Endothelial cell (in vitro differentiated cells): ENCODE measurements at places on chromosomes 12 and 14.

DNA sequence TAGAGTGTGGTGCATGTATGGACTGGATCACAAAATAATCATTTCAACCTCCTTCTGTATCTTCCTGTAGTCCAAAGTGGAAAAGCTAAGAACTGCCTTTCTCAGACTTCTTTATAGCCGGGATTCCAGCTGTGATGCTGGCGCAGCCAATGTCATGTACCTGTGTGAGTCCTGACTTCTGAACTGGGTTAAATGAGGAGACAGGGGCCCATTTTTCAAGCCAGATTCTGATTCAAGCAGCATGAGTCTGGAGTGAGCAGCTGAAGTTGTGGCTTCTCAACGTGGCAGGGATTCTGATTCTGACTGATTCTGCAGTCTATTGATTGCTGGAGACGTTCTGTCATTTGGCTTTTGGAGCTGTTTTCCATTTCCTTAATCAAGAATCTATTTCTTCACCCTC lies 111.2 kb downstream of the ST8SIA1 start:
- DNase-seq, result no peak
- H3K27me3 ChIP-seq, result no peaks in the 10 kb centered on the region

DNA sequence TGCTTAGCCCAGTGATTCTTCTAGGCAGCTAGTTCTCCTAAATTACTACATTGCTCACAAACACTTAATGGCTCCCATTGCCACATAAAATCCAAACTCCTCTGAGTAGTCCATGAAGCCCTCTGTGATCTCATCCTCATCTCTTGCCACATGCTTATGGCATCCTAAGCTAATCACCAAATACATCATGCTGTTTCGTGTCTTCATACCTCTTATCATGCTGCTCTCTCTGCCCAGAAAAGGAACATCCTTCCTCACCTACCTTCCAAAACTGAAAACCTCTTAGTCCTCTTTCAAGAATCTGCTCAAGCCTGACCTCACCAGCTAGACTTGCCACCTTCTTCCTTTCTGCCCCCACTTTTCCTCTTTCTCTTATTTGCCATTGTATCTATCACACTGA lies 108.5 kb downstream of the DUSP6 start:
- H3K36me3 ChIP-seq, result no peaks in the 10 kb centered on the region
- H3K4me3 ChIP-seq, result peak overlapping the region; percentile 3
- peak overlapping the region; percentile 55 for H3K27ac ChIP-seq
- no peak for DNase-seq

DNA sequence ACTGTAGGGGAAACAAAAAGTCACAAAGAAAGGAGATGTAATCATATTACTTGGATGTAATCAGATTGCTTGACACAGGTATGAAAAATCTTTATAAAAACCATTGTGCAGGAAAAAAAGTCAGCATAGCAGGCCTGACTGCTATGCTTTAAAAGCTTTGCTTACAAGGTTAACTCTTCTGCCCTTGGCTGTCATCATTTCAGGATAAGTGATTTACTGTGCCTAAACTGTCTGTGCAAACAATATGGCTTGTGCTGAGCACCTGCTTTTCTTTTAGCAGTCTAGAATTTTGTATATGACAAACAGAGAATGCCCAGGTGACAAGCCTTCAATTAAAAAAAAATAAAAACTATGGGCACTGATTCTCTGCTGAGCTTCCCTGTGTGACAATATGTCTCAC lies 63.8 kb upstream of the PLEKHG7 start:
- no peaks in the 10 kb centered on the region for H3K27me3 ChIP-seq
- no peak overlapping the region for H3K4me3 ChIP-seq
- H3K36me3 ChIP-seq, result no peaks in the 10 kb centered on the region

DNA sequence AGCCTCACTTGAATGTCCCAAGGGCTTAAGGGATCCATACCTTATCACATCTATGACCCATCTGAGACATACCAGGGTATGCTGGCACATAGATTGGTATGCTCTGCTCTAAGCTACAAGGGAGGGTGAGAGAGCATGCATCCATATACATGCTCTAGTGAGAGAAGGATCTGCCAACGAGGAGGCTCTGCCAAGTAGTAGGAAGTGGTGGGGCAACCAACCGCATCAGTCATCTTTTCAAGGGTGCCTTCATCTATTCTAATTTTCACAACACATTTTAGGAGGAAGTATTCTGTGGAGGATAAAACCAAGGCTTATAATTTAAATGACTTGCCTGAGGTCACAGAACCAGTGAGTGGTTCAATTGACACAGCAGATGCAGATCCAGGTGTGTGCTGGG lies 6.6 kb upstream of the PPM1A start:
- H3K36me3 ChIP-seq, result no peaks in the 10 kb centered on the region
- no peak overlapping the region for H3K4me3 ChIP-seq
- no peak for DNase-seq
- no peaks in the 10 kb centered on the region for H3K27me3 ChIP-seq
- H3K4me1 ChIP-seq, result peaks cover 20% of the 10 kb centered on the region

- H3K36me3 ChIP-seq, result peaks cover 3% of the 10 kb centered on the region
- H3K27me3 ChIP-seq, result peaks cover 4% of the 10 kb centered on the region
- DNase-seq, result peak; percentile 47
- no peak overlapping the region for H3K27ac ChIP-seq
- H3K4me1 ChIP-seq, result peaks cover 10% of the 10 kb centered on the region
Observed at GRCh38 chr14:20757965-20758364, 10.2 kb upstream of the EDDM3B start.

DNA sequence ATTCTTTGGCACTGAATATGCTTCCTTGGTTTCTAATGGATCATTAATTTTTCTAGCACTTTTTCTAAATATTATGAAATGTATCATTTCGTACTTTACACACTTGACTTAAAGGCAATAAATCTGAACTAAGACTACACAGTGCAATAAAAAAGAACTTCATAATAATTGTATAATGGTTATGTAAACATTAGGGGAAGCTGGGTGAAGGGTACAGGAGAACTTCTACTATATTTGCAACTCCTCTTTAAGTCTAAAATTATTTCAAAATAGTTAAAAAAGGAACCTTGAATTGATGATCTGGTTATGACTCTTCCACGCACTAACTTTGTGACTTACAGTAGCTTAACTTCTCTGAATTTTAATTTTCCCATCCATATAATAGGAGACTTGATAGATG lies 5.1 kb upstream of the NOVA1 start:
- no peak overlapping the region for H3K27ac ChIP-seq
- H3K27me3 ChIP-seq, result peaks cover 5% of the 10 kb centered on the region
- H3K4me1 ChIP-seq, result peaks cover 13% of the 10 kb centered on the region
- DNase-seq, result no peak
- H3K36me3 ChIP-seq, result peaks cover 3% of the 10 kb centered on the region
- no peak overlapping the region for H3K4me3 ChIP-seq

DNA sequence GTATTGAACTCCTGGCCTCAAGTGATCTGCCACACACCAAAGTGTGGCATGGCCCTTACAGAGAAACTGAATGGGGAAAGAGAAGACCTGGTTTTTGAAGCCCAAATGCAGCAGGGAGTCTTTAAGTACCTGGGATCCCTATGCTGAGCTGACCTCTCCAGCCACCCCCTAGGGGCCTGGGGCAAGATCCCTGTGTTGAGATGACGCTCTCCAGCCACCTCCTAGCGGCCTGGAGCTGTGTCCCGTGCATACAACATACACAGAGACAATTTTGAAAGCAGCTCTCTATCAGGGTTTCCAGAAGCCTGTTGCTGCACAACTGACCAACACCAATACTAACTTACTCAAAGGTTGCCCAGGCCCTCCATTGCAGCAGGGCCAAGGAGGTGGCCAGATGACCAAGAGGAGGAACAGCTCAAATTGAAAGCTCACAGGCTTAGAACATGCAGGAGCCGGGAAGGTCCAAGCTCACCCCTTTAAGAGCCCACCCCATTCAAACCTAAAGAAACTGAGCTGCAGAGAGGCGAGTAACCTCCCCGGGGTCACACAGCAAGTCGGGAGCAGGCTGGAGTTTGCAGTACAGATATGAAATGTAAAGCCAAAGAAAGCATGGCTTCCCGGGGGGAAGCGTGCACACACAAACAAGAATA lies 31.5 kb downstream of the TTC7B start:
- peaks cover 9% of the 10 kb centered on the region for H3K27me3 ChIP-seq
- peaks cover 32% of the 10 kb centered on the region for H3K36me3 ChIP-seq
- H3K4me1 ChIP-seq, result peaks cover 8% of the 10 kb centered on the region
- peak overlapping the region; percentile 24 for H3K4me3 ChIP-seq

DNA sequence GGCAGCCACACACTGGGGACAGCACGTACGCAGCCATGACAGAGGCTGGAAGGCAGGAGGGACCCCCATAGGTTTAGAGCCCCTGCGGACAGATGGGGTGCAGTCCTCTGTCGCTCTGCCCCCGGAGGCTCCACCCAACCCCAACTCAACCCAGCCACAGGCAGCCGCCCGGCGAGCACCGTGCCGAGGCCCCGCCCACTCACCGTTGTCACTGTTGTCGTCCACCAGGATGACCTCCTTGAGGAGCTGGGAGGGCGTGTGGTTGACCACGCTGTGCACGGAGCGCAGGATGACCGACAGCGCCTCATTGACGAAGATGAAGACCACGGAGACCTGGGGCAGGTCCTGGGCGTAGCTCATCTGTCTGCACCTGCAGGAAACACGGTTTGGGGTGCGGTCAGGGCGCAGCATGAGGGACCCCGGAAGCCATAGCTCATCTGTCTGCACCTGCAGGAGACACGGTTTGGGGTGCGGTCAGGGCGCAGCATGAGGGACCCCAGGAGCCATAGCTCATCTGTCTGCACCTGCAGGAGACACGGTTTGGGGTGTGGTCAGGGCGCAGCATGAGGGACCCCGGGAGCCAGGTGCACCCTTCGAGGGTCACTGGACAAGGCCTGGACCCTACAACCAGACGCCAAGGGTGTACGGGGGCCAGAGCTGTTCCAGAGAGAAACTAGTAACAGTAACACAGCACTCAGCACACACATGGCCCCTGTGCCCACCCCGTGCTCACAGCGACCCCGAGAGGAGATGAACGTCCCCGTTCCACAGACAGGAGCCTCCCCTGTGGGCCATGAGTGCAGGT lies 66.9 kb downstream of the GALNT9 start:
- no peak for DNase-seq
- peaks cover 14% of the 10 kb centered on the region for H3K27me3 ChIP-seq
- no peak overlapping the region for H3K27ac ChIP-seq
- H3K36me3 ChIP-seq, result peaks cover 3% of the 10 kb centered on the region
- no peak overlapping the region for H3K4me3 ChIP-seq
- no peaks in the 10 kb centered on the region for H3K4me1 ChIP-seq

DNA sequence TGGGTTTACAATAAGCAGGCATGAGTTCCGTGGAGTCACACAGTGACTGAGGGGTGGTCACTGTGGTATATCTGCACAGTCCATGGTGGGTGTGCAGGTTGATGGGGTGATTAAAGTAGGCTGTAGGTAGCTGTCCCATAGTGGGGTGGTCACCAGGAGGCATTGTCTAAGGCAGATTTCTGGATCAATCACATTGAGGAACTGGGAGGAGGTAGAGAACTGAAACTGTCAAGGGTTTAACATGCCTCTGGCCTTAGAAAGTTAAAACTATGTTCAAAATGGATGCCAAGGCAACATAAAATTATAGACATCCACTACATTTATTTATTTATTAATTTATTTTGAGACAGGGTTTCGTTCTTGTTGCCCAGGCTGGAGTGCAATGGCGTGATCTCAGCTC lies 8.3 kb downstream of the ADCK1 start:
- no peaks in the 10 kb centered on the region for H3K27me3 ChIP-seq
- H3K4me3 ChIP-seq, result no peak overlapping the region
- H3K4me1 ChIP-seq, result no peaks in the 10 kb centered on the region
